ENCODE measurements at places on chromosomes 11 and 22.

GRCh38 chr11:115921986-115922385, 417.8 kb upstream of the CADM1 start:
- no peak for DNase-seq

- DNase-seq: no peak
Observed at GRCh38 chr22:38927033-38927781, 30.2 kb upstream of the APOBEC3A start.

GRCh38 chr11:32487270-32487669, 51.9 kb upstream of the WT1 start:
- DNase-seq: no peak

GRCh38 chr22:30872285-30873041, 96.1 kb downstream of the MORC2 start:
- DNase-seq: no peak

GRCh38 chr11:93028960-93029522, 59.6 kb downstream of the MTNR1B start:
- no peak for DNase-seq

DNA sequence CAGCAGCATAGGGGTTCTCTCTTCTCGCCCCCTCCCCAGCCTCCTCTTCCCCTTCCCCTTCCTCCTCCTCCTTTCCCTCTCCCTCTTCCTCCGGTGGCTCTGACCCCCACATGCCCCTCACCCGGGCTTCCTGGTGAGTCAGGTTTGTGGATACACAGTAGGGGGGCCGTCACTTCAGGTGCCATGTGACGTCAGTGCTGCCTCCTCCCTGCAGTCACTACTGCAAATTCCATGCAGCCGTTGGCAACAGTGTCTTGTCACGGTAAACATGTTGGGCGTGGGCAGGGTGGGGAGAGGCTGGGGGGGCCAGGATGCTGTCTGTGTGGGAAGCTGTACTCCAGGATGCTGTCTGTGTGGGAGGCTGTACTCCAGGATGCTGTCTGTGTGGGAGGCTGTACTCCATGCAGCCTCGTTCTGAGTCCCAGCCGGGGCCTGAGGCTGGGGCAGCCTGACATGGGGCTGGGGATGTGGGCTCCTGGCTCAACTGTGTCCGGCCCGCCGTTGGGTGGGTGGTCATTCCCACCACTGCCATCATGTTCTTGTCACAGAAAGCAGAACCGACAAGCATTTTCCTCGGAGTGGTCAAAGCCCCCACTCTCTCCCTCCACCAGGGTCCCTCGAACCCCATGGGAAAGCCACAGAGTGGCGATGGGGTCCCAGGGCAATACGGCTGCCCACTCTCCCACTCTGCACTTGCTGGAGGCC, 2.4 kb upstream of the MUC2 start:
- no peak for DNase-seq

DNA sequence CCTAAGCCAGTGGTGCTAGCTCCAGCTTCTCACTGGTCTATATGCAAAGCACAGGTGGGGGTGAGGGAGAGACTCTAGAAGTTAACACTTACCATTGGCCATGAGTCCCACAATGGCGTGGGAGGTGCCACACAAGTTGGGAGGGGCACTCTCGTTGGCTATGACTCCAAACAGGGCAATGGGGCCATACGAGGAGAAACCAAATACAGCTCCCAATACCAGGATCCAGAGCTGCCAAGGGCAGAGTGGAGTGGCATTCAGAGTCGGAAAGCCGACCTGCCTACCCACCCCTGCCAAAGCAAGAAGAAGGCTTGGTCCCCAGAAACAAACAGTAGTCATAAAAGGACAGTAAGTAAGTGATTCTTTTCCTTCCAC, 5.6 kb downstream of the SLC37A4 start:
- no peak for DNase-seq

GRCh38 chr22:36659762-36660509, 43.6 kb downstream of the CACNG2 start:
- no peak for DNase-seq

- DNase-seq: no peak
Observed at GRCh38 chr22:43921370-43921769, 2.2 kb upstream of the PNPLA3 start.

DNA sequence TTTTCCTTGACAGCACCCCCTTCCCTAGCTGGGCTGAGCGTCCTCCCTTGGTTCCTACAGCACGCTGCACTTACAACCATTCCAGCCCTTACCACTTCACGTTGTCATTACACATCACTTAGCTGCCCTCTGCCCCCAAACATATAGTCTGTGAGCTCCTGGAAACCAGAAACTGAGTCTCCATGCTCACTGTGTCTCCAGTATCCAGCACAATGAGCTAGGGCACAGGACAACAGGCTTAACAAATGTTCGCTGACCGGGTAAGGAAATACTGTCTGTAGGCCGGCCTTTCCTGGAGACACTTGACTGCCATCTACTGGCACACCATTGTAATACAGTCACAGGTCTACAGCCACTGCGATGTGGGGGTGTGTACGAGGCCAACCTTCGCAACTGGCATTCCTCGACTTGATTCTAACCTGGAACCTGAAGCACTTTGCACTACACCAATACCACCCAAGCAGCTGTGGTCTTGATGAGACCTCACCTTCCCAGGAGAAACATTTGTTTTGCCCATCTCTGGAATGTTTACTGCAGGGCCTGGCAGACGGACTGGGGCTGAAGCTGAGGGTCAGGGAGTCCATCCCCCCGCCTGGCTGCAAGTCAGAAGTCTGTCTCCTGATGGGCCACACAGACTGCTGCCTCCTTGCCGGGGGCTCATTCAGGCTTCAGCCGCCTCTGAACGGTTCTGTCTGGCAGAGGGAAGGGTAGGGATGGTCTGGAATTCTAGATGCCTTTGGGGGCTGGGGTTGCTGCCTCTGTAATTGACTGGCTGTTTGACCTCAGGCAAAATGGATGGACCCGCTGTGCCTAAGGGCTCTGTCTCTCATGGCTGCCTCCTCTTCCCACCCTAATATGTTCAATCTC, 72.0 kb downstream of the SYN3 start:
- DNase-seq: no peak
